ENCODE measurements at places on chromosomes 3 and 15.

DNA sequence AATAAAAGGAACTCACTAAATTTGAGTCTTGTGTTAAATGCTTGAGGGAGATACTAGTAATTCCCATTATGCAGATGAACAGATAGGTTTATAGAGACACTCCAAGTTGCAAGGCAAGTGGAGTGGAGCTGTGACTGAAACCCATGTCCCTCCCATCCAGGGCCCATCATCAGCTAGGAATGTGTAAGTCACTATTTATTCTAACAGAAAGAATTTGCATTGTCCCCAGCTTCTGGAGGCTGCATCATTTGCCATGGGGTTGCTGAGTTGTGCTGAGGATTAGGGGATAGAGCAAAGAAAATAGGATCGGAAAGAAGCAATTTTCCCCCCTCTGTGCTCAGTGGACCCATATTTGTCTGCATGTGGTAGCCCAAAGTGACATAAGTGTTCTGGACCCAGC, 197.4 kb upstream of the RGMA start:
- DNase-seq, result no peak

DNA sequence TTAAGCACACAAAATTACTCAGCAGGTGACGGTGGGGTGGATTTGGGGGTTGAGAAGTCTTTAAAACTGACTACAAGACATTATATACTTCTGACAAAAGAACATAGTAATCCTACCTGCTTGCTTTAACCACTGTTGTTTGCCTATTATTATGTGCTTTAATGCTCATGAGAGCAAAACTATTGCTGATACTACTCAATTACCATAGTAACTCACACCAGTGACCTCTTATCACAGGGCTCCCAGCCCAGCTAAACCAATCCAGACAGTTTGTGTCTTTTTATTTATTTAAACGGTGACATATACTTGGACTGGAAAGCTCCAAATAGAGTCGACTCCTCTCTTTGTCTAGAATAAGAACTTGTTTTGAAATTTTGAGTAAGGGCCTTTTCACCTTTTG, 42.8 kb upstream of the FEZF2 start:
- DNase-seq, result peak; percentile 3

DNA sequence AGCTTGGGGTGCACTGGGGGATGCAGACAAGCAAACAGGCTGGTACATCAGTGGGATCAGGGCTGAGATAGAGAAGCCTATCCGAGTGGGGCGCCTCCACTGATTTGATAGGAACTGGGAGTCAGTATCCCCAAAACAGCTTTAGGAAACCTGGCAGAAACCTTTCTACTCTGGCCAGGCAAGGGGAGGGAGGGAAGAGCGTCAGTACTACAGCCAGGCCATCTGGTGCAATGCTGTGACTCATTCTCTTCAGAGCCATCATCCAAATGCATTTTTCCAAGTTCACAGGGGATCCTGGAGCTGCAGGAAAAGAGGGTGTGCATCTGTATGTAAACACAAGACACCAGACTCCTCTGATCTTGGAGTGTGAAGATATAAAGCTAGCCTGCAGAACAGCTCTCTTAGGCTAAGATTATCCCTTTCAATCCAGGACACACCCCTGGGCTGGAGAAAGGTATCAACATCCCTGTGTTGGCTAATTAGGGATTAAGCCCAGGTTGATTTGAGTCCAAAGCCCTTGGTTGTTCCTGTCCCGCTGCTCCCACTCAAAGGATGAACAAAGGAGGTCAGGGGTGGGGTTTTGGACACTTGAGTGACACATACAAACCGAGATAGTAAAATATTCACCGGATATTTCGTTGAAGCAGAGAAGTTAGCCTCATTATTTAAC, 9.3 kb downstream of the GALNT15 start:
- DNase-seq, result peak; percentile 97

GRCh38 chr15:88011533-88011932, 245.0 kb downstream of the NTRK3 start:
- DNase-seq, result no peak

GRCh38 chr3:132544130-132544529, 52.9 kb upstream of the ACKR4 start:
- no peak for DNase-seq

DNA sequence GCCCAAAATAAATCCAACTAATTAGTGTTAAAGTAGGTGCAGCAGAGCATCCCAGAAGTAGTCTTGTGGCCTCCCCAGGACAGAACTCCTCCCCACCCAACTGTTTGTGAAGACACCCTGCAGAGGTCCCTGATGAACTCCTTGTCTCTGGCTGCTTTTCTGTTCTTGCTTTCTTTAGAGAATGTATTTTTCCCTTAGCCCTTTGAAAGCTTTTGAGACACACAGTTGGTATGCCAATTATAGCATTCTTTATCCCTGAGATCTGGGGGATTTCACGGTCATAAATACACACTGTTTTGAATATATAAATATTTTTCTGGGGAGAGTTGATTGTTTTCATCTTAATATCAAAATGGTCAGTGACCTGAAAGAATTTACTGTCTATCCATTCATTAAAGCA, 9.8 kb downstream of the TFG start:
- no peak for DNase-seq

DNA sequence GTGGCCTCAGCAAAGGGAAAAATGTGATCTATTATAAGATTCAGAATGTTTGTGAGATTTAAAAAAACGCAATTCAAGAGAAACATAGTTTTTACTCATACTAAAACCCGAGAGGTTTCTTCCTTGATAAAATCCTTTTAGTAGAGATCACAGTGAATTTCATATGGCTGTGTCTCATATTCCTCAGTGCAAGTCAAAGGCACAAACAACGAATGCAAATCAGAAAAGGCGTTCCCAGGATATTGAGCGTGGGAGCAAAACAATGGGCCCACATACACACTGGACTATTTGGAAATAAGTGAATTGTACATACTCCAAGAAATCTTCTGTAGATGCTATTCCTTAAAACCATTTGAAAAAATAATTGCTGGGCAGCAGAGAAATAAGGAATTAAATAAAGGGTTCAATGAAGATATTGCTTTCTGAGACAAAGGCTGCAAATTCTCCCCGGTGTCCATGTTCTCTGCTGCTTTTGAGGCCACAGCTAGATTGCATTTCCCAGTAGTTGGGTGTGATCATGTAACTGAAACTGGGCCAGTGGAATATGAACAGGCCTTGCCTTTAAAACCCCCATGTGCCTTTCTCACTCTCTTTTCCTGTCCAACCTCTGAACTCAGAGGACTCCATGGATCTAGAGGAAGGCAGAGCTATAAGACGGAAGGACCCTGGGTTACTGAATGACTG, 144.6 kb upstream of the TBL1XR1 start:
- DNase-seq, result no peak

DNA sequence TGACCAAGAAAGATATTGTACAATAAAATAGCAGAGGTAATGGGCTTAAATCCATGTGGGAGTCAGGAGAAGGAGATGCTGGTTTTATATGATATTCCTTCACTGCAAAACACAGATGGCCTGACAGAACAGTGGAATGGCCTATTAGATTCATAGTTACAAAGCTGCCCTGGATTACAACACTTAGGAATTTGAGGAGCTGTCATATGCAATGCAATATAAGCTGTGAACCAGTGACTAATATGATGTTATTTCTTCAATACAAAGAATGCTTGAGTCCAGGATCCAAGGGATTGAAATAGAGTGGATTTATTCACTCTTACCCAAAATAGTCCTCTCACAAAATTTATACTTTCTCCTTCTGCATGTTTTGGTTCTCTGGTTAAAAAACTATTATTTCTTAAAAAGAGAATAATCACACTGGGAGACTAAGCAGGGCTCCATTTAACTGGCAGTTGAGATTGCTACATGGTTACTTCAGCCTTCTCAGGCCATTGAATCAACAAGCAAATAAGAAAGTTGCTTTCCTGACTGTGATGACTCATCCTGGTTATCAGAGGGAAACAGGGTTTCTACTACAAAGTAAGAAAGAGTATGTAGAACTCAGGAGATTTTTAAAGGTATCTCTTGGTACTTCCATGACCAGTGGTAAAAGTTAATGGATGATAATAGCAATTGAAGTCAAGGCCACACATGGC, 79.8 kb upstream of the ZPLD1 start:
- DNase-seq, result no peak

DNA sequence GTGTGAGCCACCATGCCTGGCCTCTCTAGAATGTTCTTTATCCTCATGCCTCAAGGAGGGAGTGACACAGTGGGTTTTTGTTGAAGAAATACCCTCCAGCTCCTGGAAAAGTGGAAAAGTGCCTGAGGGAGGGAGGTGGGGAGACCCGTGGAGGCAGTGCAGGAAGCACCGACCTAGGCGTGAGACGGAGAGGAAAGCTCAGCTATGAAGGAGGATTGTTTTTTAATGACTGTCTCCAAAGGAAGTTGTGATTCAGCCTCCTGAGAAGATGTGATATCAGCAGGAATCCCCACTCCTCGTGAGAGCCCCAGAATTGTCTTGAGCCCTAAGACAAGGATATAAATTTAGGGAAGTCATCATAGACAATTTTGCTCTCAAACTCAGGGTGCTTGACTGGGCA, 21.7 kb downstream of the RPLP1 start:
- no peak for DNase-seq

DNA sequence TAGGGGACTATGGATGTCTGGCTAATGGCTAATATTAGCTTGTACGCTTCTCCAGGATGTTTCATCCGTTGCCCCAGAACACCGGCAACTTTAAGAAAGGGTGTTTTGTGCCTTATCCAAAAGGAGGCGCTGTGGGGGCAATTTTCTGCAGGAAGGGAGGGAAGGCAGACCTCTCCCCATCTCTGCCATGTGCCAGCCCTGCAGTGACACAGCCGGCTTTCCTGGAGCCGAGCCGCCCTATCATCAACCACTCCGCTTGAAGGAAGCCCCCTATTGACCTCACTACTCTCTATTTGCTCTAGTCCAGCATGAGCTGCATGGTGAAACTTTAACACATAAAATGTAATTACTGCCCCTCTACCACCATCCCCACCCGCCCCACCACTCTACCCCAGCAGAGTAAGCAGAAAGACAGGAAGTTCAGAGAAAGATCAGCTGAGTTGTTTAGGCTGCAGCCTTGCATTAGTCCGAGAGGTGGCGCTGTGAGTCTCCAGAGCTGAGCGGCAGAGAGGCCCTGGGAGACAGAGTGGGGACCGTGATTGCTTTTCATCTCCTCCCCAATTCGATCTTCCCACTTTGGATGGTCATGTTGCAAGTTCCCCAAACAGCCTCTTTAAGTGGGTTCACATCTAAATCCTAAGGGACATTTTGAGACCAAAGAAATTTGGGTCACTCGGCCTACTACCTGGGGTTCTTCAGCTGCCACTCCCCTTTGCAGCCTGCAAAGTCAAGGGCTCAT, 24.5 kb upstream of the RAD18 start:
- peak; percentile 85 for DNase-seq

GRCh38 chr3:194376241-194376560, 6.7 kb upstream of the LRRC15 start:
- no peak for DNase-seq

GRCh38 chr3:188200481-188200880, 46.5 kb downstream of the LPP start:
- no peak for DNase-seq

DNA sequence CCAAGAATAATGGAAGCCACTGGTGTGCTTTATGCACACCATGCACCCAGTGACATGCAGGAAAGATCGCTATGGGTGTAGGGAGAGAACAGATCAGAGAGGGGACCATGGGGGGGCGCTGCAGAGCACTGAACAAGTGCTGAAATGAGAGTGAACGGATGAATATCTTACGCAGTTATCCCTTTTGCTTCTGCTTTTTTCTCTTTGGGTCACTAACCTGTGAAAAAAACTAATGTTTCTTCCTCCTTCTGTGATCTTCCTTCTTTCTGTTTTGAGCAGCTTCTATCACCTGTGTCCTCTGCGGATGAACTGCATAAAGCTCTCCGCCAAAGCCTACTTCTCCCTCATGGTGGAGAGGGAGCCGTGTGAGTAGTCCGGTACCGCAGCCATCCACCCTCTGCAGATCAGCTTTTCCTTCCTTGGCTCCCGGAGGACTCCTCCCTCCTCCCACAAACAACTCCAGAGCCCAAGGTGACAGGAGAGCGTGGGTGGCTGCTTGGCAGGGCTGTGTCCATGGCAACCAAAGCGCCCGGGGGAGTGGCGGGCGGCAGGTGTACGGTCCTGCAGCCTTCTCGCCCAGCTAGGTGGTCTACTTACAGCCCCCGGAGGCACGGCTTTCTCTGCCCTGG, 106.2 kb downstream of the DGKG start:
- DNase-seq, result peak; percentile 74

DNA sequence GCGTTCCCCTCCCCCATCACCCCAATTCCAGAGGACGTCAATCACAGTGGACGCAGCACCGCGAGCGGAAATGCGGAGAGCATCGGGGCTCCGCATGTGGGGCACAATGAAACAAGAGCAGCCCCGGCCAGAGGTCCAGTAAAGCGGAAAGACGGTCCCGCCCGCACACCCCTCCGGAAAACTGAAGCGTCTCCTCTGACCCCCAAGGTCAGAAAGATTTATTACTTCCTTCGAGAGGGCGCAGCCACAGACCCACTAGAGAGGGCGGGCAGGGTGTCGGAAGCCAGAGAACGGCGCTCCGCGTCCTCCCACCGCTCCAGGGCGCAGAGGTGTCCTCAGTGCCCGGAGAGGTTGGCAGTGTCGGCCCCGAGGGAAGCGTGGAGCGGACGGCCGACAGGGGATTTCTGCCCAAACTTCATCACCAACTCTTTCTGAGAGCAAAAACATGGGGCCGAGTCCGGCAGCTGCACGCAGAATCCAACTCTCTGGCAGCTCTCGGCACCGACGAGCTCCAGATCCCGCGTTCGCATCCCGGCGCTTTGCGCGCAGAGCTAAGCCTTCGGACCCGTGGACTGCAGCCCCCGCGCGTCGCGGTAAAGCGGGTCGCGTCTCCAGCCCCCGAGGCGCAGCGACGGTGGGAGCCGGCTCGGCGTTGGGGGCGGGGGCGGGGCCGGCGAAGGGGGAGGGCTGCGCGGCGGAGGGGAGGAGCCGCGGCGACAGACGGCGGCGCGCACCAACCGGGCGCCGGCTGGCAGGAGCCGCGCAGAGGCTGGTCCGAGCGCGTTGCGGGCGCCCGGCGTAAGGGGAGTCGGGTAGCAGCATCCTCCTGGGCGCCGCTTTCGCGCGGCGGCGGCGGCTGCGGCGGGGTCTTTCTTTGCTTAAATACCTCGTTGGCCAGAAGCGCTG, at the start of gene CHST2:
CHST2 (plus strand) TSS at position 763 of the 906 bp plus-strand sequence. CDS start 1,046 bp downstream, outside the sequence.
- peak; percentile 16 for DNase-seq

- peak; percentile 57 for DNase-seq
Observed at GRCh38 chr3:11335056-11335608, 62.9 kb downstream of the ATG7 start.

DNA sequence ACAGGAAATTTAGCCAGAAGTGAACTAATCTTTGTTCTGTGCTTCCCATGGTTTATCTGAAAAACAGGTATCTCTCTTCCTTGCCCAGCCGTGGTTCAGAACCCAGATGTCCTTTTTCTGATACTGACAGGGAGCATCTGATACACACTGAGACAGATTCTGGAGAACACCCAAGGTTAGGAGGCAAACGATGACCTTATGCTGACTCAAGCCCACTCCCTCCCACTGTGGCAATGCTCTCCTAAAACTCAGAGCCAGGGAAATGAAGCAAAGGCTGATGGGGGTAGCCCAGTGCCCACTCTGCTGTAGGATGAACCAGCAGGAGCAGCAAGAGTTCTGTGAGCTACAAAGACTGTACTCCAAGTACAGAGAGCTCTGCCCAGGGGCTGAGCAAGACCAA, 225.1 kb downstream of the NTRK3 start:
- no peak for DNase-seq
